ENCODE measurements at places on chromosomes 6 and 20.

DNA sequence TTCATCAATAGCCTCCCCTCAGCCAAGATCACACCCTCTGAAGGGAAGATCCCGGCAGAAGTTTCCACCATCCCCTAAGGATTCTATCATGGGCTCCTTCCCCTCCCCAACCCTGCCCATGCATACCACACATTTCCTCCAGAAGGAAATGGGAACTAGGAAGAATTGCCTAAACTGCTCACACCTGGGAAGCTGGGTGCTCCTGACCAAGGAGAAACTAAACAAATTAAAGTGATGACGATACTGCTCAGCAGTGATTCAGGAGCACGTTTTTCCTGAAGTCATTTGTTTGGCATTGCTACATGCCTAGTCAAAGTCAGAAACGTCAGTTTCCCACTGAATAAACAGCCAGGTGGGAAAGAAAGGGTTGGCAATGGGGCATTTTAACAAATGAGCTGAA is 136.1 kb upstream of the CDYL start:
- DNase-seq, result no peak

- no peak for DNase-seq
Observed at GRCh38 chr6:42509765-42510164, 54.1 kb upstream of the UBR2 start.

GRCh38 chr6:4802312-4802935 is 26.2 kb downstream of the CDYL start:
- no peak for DNase-seq

- DNase-seq, result no peak
Observed at GRCh38 chr6:88517737-88518136, 351.6 kb upstream of the CNR1 start.

GRCh38 chr6:67935976-67936477 is 699.1 kb upstream of the ADGRB3 start:
- DNase-seq, result no peak

GRCh38 chr20:45432294-45432693 is 16.4 kb downstream of the PIGT start:
- DNase-seq, result no peak

- no peak for DNase-seq
Observed at GRCh38 chr6:37373822-37374471, 20.2 kb downstream of the RNF8 start.

- DNase-seq, result peak; percentile 31
Observed at GRCh38 chr6:5025911-5026819, 22.3 kb upstream of the RPP40 start.

- no peak for DNase-seq
Observed at GRCh38 chr6:12750416-12750815, 33.8 kb downstream of the PHACTR1 start.

DNA sequence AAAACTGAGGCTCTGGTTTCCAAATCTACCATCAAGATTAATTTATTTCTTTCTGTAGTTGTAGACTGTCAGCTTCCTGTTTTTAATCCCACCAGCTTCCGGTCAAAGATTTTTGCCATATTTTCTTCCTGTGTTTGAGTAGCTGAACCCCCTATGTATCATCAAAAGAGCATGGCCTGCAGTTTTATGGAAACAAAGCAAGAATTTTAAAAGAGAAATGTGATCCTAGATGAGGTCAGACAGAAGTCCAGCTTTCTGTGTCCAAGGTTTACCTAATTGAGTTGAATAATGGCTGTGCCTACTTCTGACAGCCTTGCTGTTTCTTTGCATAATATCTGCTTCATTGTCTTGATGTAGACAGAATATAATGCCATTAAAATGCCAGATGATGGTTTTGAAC is 163.7 kb downstream of the CARMIL1 start:
- DNase-seq, result no peak

DNA sequence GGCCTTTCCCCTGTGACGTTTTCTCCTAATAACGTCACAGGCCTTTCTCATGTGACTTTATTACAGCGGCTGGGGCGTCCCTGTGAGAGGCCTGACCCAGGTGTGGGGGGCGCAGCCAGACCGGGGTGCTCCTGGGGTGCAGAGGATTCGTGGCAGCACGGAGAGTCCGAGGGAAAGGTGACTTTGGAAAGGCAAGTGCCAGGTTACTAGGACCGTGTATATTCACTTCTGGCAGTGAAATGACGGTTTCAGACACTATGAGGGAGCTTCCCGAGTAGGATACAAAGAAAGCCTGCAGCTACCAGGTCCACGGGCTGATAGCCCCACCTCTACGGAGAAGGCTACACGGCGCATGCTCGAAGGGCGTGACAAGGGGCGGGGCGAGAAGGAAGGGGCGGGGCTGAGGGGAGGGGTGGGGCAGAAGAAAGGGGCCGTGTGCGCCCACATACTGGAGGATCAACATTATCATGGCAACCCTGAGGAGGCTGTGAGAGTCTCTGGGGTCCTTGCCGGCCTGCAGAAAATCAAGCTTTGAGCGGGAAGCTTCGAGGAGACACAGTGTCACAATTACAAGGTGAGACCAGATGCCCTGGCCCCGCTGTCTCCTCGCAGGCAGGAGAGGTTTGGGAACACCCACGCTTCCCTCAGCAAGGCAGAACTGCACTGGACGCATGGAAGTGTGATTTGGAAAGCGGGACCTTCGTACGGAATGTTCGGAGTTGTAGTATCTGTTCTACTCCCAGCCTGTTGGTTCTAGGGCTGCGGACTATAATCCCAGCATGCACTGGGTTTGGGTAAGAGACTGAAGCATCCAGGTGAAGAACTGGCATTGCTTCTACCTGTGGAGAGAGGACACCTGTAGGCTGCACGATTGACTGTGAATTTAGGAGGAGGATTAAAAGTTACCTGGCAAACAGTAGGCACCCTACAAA is 54.4 kb upstream of the ZNF337 start:
- DNase-seq, result no peak

DNA sequence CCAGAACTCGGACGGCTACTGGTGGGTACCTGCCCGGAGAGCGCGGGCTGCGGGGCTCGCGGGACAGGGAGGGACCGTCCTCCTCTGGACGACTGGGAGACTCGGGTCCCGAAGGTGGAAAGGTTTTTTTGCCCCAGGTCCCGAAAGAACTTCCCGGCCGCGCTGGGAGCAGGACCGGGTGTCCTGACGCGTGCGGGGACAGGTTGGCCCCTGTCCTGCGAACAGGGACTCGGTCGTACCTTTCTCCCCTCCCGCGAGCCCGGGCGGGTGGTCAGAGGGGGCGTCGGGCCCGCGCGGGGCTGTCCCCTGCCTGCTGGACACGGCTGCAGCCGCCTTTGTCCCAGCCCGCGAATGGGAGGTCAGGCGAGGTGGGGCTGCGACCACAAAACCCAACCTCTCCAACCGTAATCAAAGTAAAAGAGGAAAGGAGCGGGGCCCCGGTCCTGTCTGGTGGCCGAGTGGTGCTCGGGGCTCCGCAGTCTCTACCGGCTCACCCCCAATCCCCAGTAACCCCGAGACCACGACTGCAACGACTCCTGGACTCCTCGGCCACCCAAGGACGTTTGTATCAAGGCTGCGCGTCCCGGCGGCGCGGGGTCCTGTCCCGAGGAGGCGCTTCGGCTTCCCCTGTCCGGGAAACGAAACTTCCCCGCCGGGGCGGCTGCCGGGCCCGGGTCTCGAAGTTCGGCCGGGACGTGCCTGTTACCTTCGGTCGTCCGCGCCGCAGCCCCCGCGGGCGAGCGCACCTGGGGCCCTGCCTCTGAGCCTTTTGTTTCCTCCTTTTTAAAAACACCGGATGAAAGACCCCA is 798 bp downstream of the DSP start:
- DNase-seq, result peak; percentile 30

GRCh38 chr6:34514593-34515472 is 41.3 kb downstream of the SPDEF start:
- no peak for DNase-seq

GRCh38 chr6:2798586-2799134 is 33.5 kb downstream of the WRNIP1 start:
- no peak for DNase-seq

- DNase-seq, result no peak
Observed at GRCh38 chr20:24819331-24819965, 129.6 kb upstream of the CST7 start.

GRCh38 chr20:53419693-53420460 is 173.8 kb downstream of the ZNF217 start:
- no peak for DNase-seq

GRCh38 chr20:46681032-46681854 is 8.0 kb downstream of the TP53RK start:
- peak; percentile 49 for DNase-seq

DNA sequence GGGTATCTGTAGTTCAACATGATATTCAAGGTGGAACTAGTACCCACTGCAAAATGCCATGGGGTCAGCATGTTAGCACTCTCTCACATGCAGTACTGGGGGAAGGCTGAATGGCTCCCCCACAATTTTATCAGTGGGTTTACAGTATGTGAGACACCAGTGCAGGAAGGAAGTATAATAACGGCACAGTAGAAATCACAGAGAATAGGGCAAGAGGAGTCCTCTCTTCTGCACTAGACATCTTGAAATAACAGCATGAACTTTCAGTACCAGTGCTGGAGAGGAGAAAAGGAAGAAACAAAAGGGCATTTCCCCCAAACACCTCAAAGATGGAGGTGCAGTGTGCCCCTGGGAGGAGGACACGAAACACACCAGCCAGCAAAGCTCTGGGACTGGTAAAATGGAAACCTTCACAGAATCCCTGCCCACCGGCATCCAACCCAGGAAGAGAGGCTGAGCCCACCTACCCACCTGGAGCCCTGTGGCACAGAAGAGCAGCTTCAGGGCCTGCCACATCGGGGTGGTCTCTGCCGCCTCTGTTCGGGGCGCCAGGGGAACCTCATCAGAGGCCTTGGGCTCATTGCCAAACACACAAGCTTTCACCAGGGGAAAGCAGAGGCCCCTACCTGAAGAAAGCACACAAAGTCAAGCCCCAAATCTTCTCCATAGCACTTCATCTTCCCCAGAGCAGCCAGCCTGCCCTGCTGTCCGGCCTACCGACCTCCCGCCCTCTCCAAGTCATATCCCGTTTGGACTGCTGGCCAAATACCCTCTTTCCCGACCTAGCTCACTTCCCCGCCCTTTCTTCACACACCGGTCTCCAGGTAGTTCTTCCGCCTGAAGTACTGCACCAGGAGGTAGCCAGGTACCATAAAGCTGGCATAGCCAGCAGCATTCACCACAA is 1.2 kb downstream of the SLC35B2 start:
- DNase-seq, result no peak

DNA sequence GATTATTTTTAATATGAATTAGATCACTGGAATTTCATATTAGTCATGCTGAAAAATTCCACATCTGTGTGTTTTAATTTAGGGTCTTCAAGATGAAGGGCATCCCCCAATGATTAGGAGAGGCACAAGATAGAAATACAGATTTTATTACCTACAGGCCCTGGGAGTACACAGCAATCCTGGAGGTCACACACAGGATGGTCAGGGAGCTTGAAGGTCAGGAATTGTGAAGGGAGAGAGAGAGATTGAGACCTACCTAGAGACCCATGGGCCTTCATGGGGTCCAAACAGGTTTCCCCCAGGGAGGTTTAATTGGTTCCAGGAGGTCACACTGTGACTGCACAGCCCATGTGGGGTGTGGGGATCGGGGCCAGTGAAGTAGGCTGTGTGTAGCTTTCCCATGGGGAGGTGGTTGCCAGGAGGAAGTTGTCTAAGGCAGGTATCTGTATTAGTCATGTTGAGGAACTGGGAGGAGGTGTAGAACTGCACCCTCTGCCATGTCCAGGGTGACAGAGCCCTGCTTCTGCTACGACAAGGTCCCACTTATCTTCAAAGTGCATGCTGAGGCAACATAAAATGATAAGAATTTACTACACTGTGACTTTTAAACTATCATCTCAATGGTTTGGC is 18.3 kb downstream of the SNX9 start:
- DNase-seq, result no peak

- DNase-seq, result no peak
Observed at GRCh38 chr6:17354700-17355403, 38.5 kb upstream of the CAP2 start.

DNA sequence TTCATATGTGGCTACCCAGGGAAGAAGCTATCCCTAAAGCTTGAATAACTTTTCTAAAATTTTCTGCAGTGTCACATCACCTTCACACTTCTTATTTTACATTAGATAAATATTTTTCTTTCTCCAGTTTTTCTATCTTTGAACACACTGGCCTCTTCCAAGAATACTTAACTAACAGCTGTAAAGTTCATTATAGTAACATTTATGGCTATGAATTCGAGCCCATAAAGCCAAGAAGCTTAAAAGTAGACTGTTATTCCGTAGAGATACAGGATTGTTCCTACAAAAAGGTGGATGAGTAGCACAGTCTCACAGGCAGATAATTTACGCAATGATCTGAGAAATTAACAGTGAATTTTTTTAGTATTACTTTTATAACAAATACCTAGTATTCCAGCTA is 55.7 kb upstream of the BMP5 start:
- DNase-seq, result no peak

DNA sequence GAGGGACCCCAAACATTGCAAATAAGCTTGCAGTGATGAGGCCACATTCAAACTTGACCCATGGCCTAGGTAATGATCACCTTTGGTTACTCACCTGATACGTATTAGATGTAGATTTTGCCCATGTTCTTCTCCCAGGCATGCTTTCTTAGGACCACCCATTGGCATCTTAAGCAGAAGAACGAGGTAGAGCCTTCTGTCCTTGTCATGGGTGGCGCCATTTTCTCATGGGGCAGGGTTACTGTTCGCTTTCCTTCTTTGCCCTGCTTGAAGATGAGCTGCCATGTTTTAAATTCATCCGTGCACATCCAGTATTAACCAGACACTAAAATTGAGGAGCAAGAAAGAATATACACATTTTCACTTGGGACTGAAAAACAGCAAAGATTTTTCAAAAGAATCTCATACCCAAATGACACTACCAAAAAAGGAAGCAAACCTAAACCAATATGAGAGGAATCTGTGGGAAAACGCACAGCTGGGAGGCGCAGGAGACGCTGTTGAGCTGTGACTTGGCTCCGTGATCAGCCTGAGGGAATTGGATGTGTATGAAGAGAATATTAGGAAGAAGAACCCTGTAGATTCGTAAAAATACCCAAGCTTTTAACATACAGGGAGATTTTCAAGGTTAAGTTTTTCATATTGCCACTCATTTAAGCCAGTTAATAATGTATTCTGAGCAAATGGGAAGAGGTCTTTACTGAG is 36.6 kb downstream of the GMPR start:
- no peak for DNase-seq

DNA sequence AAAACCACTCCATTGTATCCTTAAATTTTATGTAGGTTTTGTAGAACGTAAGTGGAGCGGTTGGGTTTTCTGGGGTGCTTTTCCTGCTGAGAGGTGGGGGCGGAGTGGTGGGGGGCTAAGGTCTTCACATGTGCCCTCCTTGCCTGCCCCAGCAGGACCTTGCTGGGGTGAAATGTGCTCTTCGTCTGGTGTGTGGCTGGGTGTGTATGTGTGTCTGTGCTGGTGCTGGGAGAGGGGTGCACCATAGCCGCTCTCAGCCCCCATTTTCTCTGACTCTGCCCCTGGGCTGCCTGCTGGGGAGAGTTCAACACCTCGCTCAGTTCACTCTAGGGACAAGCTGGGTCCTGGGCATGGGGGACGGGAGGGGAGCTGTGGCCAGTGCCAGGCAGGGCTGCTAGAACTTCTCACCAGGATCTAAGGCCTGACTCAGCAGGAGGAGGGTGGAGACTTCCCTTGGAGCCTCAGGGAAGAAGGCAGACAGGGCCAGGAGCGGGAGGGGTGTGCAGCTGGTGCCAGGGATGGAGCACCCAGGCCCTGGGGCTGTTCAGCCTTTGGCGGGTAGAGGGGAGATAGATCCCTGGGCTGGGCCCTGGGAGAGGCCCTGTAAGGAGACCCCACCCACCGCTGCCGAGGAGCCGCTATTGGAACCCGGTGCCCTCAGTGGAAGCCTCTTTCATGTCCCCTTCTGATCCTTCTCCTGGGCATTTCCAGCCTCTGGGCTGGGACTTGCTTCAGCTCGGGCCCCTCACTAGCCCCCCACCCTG is 4.8 kb downstream of the SOX18 start:
- no peak for DNase-seq

Measured in progenitor cell of endocrine pancreas (in vitro differentiated cells).